ENCODE measurements at places on chromosomes 5 and 9.

DNA sequence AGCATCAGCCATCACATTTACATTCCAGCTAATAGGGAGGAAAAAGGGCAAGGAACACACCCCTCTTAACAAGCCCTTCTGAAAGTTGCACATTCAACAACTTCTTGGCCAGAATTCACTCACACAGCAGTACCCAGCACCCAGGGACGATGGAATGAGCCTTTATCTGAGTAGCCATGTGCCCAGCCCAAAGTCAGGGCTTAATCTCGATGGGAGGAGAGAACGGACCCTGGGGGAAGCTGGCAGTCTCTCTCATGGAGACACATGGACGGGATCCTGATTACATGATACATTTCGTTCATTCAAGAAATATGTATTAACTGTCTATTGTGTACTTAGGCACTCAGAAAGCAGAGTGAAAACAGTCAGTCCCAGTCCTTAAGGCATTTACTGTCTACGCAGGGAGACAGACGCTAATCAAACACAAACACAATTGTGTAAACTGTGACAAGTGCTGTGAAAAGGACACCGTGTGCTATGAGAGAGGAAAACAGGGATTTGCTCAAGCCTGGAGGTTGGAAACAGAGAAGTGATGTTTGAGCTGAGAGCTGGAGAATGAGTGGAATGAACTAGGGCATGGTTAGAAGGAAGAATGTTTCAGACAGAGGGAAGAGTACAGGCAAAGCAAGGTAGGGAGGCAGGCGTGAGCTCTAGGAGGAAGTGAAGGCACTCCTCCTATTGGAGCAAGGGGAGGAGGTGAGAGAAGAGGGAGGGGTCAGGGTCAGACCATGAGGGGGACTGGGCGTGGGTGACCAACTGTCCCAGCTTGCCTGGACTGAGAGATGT, 7.4 kb downstream of the OTULINL start:
- DNase-seq = no peak

- DNase-seq = no peak
These were observed 5.5 kb downstream of the NSMF start for GRCh38 chr9:137453643-137454081.

- no peak for DNase-seq
These were observed 424.0 kb upstream of the RGMB start for GRCh38 chr5:98349251-98349989.

DNA sequence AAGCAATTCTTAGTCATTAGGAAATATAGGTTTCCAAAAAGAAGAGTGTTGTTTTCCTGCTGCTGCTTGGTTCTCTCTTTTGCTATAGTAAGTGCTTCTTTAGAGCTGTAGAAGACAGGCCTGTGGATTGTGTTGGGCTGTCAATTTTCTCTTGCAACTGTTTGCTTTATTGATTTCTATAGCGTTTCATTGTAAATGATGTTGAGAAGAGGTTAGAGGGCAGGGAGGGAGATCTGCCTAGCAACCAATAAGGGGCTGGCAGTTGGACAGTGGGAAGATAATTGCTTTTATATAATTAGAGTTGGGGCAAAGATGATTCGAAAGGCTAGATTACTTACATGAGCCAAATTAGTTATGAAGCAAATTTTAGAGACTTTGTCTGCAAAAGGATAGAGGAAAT, 11.1 kb downstream of the UNC13B start:
- DNase-seq = no peak

- DNase-seq = no peak
These were observed 481.4 kb downstream of the CHSY3 start for GRCh38 chr5:130385656-130386055.

DNA sequence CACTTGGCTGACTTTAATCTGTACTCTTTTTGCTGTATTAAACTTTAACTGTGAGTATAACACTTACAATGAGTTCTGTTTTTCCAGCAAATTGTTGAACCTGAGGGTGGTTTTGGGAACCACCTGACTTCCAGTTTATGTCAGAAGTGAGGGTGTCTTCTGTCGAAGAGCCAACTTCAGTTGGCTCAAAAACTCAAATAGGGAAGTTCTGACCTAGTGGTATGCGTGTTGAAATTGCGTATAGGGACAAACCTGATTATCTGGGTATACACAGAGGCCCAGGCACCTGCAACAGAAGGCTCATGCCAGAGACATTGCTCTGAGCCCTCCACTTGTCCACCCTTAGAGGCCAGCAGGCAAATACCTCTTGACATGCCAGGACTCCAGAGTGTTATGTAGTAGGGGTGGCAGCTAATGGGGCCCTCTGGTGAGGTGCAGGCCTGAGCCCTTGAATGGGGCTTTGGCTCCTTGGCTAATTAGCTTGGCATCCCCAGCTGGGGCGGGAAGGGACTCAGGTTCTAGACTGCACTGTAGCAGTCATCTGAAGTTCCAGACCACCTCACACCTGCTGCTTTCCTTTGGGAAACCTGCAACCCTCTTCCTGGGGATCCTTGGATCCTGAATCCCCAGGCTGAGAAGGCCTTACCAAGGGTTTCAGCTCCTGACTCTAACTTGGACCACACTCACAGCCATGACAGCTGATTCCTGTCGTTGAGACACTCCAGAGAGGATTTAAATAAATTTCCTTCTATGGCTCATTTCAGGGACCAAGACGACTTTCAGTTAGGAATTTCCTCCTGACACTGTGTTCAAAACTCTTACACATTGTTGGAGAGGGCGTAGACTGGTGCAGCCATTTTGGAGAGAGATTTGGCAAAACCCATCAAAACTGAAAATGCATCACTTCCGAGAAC, 189.6 kb downstream of the HSPA4 start:
- no peak for DNase-seq

- no peak for DNase-seq
These were observed 319.5 kb upstream of the MSX2 start for GRCh38 chr5:174404848-174405247.

- DNase-seq = peak; percentile 29
These were observed 148.4 kb downstream of the MAPKAP1 start for GRCh38 chr9:125558453-125559092.

Data from NCI-H510A (cell line).